ENCODE measurements at places on chromosomes 5 and 9. TPM values are rescaled to one million over a fixed set of nuclear protein-coding genes. Genes with fewer than 3 reads are reported as not detected.

DNA sequence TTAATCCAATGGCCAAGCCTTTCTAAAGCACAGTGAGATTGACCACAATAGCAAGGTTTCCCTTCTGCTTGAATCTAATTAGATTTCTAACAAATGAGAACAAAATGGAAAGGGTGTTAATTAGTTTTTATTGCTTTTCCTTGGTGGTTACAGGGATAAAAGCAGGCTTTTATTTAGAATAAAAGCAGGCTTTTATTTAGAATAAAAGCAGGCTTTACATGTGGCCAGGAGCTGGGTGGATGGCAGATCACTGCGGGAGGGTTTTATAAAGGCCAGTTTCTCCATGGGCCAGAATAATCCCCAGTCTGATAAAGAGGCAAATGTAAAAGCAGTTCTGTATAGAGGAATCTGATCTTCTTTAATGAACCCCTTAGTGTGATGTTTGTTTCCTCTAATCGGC is 470.2 kb downstream of the TMEM232 start:
- no peaks in the 10 kb centered on the region for H3K36me3 ChIP-seq
- peaks cover 6% of the 10 kb centered on the region for H3K4me1 ChIP-seq
- H3K4me3 ChIP-seq: no peak overlapping the region
- H3K27me3 ChIP-seq: no peaks in the 10 kb centered on the region

DNA sequence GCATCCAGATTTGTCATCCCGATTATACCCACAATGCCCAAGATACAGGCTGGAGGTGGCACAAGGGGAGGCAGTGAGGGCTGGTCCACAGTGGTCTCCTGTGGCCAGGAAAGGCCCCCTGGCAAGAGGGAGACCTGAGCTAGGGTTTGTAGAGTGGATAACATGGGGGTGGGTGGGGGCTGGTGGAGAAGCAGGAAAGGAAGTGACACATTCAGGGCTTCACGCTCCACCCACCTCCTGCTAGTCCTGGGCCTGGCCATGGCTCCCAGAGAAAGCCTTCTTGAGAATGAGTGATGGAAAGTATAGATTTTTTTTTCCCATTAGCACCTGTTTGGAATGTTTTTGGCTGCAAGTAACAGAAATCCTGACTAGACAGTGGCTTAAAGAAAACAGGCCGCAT is 81.3 kb downstream of the ANKRD33B start:
- H3K4me3 ChIP-seq: no peak overlapping the region
- peaks cover 5% of the 10 kb centered on the region for H3K36me3 ChIP-seq
- no peaks in the 10 kb centered on the region for H3K4me1 ChIP-seq
- DNase-seq: no peak
- no peak overlapping the region for H3K27ac ChIP-seq

- no peaks in the 10 kb centered on the region for H3K36me3 ChIP-seq
- DNase-seq: no peak
- no peaks in the 10 kb centered on the region for H3K27me3 ChIP-seq
- H3K27ac ChIP-seq: no peak overlapping the region
- H3K4me3 ChIP-seq: no peak overlapping the region
These were observed 340.2 kb downstream of the NDUFS4 start for GRCh38 chr5:53900677-53901076.

- peak overlapping the region; percentile 75 for H3K27ac ChIP-seq
- H3K27me3 ChIP-seq: no peaks in the 10 kb centered on the region
- no peaks in the 10 kb centered on the region for H3K36me3 ChIP-seq
- H3K4me1 ChIP-seq: peaks cover 32% of the 10 kb centered on the region
These were observed 13.1 kb upstream of the STXBP1 start for GRCh38 chr9:127598839-127599549.

- H3K27ac ChIP-seq: no peak overlapping the region
- peaks cover 2% of the 10 kb centered on the region for H3K36me3 ChIP-seq
- no peak overlapping the region for H3K4me3 ChIP-seq
- H3K4me1 ChIP-seq: peaks cover 3% of the 10 kb centered on the region
- DNase-seq: no peak
These were observed 371.4 kb downstream of the TLE1 start for GRCh38 chr9:81317939-81318338.

- H3K4me1 ChIP-seq: peaks cover 29% of the 10 kb centered on the region
- DNase-seq: no peak
- no peaks in the 10 kb centered on the region for H3K27me3 ChIP-seq
These were observed 168.5 kb upstream of the TARS1 start for GRCh38 chr5:33272288-33272687.

- peak overlapping the region; percentile 94 for H3K27ac ChIP-seq
- H3K4me3 ChIP-seq: no peak overlapping the region
- H3K27me3 ChIP-seq: no peaks in the 10 kb centered on the region
- no peaks in the 10 kb centered on the region for H3K36me3 ChIP-seq
- peaks cover 33% of the 10 kb centered on the region for H3K4me1 ChIP-seq
- no peak for DNase-seq
These were observed 159.7 kb upstream of the SNX2 start for GRCh38 chr5:122615146-122615545.

DNA sequence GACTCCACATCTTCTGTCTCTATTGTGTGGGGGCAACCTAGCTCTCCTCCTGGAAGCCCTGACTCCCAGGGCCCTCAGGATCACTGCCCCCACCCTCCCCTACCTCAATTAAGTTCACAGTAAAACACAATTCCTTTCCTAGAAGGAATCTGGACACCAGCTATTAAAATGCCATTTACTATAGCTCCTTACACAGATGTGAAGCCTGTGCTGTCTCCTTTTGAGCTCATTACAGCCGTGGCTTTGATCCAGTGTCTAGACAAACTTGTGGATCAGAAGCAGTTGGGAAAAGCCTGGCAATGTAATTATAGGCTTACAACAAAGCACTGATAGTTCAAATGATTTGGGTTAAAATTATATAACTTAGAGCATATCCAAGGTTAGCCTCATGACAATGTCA is 107.0 kb upstream of the SMIM23 start:
- peaks cover 6% of the 10 kb centered on the region for H3K27me3 ChIP-seq
- H3K4me1 ChIP-seq: peaks cover 25% of the 10 kb centered on the region
- DNase-seq: no peak
- no peaks in the 10 kb centered on the region for H3K36me3 ChIP-seq

GRCh38 chr9:88224938-88225337 is 86.7 kb upstream of the SPATA31C2 start:
- peaks cover 4% of the 10 kb centered on the region for H3K4me1 ChIP-seq
- DNase-seq: no peak
- no peak overlapping the region for H3K4me3 ChIP-seq
- H3K36me3 ChIP-seq: no peaks in the 10 kb centered on the region
- no peak overlapping the region for H3K27ac ChIP-seq

DNA sequence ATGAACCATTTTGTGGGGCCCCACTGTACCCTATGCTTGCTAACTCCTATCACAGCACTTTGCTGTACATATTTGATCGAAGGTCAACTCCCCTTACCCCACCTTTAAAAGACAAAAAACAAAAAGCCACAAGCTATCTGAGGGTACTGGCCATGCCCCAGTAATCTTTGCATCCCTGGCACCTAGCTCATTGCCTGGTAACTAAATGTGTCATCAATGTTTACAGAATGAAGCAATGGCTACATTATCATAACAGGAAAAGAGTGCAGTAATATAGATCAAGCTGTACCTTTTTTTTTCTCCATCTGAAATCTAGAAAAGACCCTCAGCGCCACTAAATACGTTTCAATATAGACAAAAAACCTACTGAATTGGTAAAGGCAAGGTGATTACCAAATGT is 188.0 kb downstream of the ELAVL2 start:
- H3K4me3 ChIP-seq: no peak overlapping the region
- H3K27ac ChIP-seq: no peak overlapping the region
- H3K4me1 ChIP-seq: no peaks in the 10 kb centered on the region
- DNase-seq: no peak
- H3K36me3 ChIP-seq: no peaks in the 10 kb centered on the region
- no peaks in the 10 kb centered on the region for H3K27me3 ChIP-seq

GRCh38 chr5:102889033-102889432 is 133.9 kb downstream of the PAM start:
- no peak overlapping the region for H3K4me3 ChIP-seq
- DNase-seq: no peak
- no peaks in the 10 kb centered on the region for H3K27me3 ChIP-seq

Gene CCL21
- not detected for total RNA-seq

Gene SYK
- total RNA-seq: 3.8 TPM

All from mesothelial cell of epicardium (in vitro differentiated cells).